ENCODE measurements at places on chromosomes 6 and 20. TPM values are rescaled to one million over a fixed set of nuclear protein-coding genes. Genes with fewer than 3 reads are reported as not detected.

KCNB1 gene
- polyA plus RNA-seq, result not detected

CDSN gene
- polyA plus RNA-seq, result not detected

RFX6 gene
- polyA plus RNA-seq, result not detected

JAG1 gene
- polyA plus RNA-seq, result 0.98 TPM

RBM39 gene
- 270 TPM for polyA plus RNA-seq

HLA-DPA1 gene
- polyA plus RNA-seq, result 4.9 TPM

TNFRSF21 gene
- 8.4 TPM for polyA plus RNA-seq

OTOR gene
- polyA plus RNA-seq, result not detected

ANGPT4 gene
- not detected for polyA plus RNA-seq

RIMS4 gene
- polyA plus RNA-seq, result not detected

BTBD9 gene
- 6.6 TPM for polyA plus RNA-seq

DNA sequence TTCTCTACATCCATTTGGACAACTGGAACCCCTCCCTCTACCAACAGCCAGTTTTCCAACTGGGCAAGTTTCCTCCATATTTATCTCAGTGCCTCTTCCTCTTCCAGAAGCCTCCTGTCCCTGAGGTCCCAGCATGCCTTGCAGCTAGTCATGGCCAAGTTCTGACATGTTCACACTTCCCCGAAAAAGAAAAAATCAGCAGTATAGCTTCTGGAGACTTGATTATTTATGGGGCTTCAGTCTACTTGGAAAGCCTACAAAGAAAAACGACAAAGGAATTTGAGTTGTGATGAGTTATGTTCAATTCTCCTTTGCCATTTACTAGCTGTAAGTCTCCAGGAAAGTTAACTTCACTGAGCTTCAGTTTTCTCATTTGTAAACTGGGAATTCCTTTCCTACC lies 406.5 kb downstream of the MAFB start:
- no peak for DNase-seq
- no peaks in the 10 kb centered on the region for H3K27me3 ChIP-seq
- peaks cover 17% of the 10 kb centered on the region for H3K4me1 ChIP-seq
- H3K4me3 ChIP-seq, result no peak overlapping the region
- H3K36me3 ChIP-seq, result no peaks in the 10 kb centered on the region

DNA sequence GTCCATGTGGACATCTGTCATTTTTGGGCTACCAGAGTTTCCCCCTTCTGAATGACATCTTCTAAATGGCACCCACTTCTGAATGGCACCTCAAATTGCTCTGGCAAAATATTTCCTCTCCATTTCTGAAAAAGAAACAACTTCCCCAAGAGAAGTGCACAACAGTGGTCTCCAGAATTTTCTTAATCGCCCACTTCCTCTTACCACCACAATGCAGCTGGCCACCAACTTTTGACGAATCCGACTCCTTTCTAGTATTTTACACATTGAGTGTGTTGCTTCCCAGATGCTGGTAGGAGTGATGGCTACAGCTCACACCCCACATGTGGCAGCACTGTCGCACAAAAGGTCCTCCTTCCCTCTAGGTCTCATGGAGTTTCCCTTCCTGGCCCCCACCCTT lies 216.1 kb downstream of the FOXA2 start:
- H3K36me3 ChIP-seq, result no peaks in the 10 kb centered on the region
- no peaks in the 10 kb centered on the region for H3K27me3 ChIP-seq
- H3K4me3 ChIP-seq, result no peak overlapping the region
- H3K4me1 ChIP-seq, result no peaks in the 10 kb centered on the region
- H3K27ac ChIP-seq, result no peak overlapping the region

DNA sequence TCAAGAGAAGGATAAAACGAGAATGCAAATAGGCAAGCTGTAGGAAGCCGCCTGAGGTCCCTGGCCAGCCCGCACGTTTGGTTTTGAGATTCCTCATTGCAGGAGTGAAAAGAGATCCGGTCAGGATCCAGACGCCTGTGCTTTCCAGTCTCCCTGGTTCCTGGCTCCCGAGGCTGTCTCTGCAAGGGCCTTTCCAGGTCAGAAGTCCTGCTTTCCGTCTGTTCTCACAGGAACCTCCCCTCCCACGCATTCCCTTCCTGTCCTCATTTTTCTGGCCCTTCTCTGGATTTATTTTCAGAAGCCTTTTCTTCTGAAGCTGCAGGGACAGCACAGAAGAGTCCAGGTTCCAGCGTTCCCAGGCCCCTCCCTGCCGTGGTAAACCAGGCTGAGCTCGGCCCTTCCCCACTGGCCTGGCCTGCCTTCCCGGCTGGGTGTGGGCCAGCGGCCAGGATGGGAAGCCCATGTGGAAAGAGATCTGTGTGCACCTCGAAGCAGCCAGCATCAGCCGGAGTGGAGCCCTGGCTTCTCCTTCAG lies 54.0 kb downstream of the TMEM242 start:
- H3K4me3 ChIP-seq, result no peak overlapping the region
- no peaks in the 10 kb centered on the region for H3K27me3 ChIP-seq
- peaks cover 13% of the 10 kb centered on the region for H3K4me1 ChIP-seq
- peak; percentile 85 for DNase-seq

DNA sequence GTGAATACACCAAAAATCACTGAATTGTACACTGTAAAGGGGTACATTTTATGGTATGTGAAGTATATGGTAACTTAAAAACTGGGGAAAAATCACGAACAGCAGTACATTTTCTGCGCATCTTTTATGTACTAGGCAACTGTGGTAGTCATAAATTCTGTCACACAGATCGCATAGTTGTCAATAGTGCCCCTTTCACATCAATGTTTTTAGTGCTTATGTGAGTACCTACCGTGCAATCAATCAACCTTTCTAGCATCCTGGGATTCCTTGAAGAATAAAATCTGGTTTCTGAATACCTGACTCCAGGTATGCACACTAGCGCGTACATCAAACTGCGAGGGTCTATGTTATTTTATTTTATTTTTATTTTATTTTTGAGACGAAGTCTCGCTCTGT lies 637 bp upstream of the RPF2 start:
- peak overlapping the region; percentile 84 for H3K27ac ChIP-seq
- H3K27me3 ChIP-seq, result no peaks in the 10 kb centered on the region
- peaks cover 8% of the 10 kb centered on the region for H3K4me1 ChIP-seq
- H3K36me3 ChIP-seq, result peaks cover 8% of the 10 kb centered on the region

- peaks cover 14% of the 10 kb centered on the region for H3K4me1 ChIP-seq
- DNase-seq, result no peak
- no peaks in the 10 kb centered on the region for H3K27me3 ChIP-seq
- no peak overlapping the region for H3K4me3 ChIP-seq
- H3K27ac ChIP-seq, result no peak overlapping the region
Measured at GRCh38 chr6:112352607-112353006, 5.5 kb downstream of the RFPL4B start.

- no peak overlapping the region for H3K27ac ChIP-seq
- peaks cover 31% of the 10 kb centered on the region for H3K4me1 ChIP-seq
- H3K27me3 ChIP-seq, result no peaks in the 10 kb centered on the region
- DNase-seq, result peak; percentile 37
- H3K36me3 ChIP-seq, result no peaks in the 10 kb centered on the region
Measured at GRCh38 chr6:35487658-35488516, 9.0 kb downstream of the TEAD3 start.

DNA sequence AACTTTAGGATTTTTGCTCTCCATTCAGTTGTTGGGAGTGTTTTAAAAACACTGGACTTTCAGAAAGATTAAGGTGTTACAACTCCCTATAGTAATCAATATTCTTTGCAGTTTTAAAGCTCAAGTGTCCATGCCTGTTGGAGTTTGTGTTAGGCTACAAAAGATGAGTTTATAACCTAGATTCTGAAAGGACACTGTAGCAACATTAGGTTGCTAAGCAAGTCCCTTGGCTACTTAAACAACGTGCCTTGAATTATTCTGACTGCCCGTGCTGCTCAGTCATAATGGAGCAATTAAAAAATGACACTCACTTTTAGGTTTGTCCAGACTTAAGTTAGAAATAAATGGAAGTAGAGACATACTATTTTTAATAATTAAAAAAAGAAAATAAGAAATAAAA lies 41.0 kb downstream of the KLHL32 start:
- no peaks in the 10 kb centered on the region for H3K36me3 ChIP-seq
- H3K4me1 ChIP-seq, result no peaks in the 10 kb centered on the region
- no peaks in the 10 kb centered on the region for H3K27me3 ChIP-seq
- DNase-seq, result no peak

GRCh38 chr6:16388488-16388887 lies 150.1 kb downstream of the GMPR start:
- DNase-seq, result no peak
- no peaks in the 10 kb centered on the region for H3K36me3 ChIP-seq
- no peaks in the 10 kb centered on the region for H3K27me3 ChIP-seq
- peaks cover 19% of the 10 kb centered on the region for H3K4me1 ChIP-seq
- H3K27ac ChIP-seq, result no peak overlapping the region
- H3K4me3 ChIP-seq, result no peak overlapping the region

DNA sequence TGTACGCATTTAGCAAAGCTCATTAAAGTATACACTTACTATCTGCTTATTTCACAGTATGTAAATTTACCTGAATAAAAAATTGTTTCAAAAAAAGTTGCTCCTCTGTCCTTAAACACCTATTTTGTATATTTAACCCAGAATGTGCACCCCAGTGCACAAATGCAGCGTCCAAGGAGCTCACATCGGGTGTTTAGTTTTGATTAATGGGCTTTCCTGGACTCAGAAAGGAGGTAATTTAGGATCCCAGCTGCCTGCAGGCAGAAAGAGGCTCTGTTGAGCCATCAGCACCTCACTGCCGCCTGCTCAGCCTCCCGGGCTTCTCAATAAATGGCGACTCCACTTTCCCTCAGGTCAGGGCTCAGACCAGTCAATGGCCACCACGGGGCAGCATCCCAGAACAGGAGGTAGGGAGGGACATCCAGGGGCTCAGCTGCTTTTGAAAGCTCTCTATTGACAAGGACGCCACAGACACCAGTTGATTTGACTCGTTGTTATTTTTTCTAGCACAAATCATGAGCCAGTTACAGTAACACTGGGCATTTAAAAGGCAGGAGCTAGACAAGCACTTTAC lies 70.2 kb upstream of the TBC1D7 start:
- peaks cover 5% of the 10 kb centered on the region for H3K4me1 ChIP-seq
- H3K36me3 ChIP-seq, result no peaks in the 10 kb centered on the region
- no peak overlapping the region for H3K27ac ChIP-seq
- DNase-seq, result no peak

DNA sequence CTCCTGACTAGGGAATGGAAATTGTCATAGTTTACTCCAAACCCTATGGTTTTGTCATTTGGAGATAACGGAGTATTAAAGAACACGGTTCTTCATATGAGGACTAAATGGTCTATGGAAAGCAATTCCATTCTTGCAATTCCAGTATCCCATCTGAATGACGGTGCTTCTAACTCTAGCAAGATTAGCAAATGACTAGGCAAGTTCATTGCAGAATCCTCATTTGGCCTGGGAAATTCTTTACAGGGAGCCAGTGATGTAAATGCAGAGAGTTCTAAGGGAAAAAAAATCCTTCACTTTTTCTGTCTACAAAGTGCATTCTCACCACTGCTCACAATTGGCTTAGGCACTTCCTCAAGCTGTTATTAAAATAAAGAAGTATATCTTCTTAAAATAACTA lies 111.5 kb downstream of the MOXD1 start:
- H3K4me3 ChIP-seq, result no peak overlapping the region
- peak; percentile 50 for DNase-seq
- peaks cover 6% of the 10 kb centered on the region for H3K4me1 ChIP-seq
- H3K36me3 ChIP-seq, result peaks cover 16% of the 10 kb centered on the region

DNA sequence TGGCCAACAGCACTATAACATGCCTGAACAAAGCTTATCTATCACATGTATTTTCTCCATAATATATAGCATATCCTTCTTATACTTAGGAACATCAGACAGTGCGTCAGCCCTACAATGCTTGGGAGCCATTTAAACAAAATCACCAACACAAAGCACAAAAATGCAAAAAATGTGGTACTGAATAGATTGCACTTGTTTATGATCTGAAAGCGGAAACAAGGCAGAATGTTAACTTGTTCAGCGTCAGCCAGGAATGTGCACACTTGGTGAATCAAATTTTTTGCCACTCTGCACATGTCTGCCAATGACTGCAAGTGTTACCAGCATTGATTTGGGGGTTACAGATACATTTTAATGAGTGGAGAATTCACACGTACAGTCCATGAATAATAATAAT lies 14.8 kb downstream of the SLC35A1 start:
- H3K36me3 ChIP-seq, result peaks cover 7% of the 10 kb centered on the region
- H3K4me1 ChIP-seq, result no peaks in the 10 kb centered on the region
- no peak overlapping the region for H3K27ac ChIP-seq
- H3K27me3 ChIP-seq, result no peaks in the 10 kb centered on the region

DNA sequence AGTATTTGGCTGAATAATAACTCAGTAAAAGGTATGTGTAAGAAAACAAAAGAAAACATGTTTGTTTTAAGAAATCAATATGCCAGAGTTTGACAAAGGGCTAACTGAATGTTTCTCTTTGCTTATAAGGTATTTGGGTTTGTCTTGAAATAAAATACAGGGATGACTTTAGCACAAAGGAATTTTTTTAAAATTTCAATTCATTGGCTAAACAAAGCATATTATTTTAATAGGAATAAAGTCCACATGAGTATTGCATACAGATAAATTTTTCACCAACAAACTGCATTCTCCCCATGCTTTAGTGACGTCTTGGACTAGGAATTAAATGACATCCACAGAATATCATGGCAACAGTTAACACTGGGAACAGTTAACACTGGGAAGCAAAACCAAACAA lies 480.0 kb upstream of the JAG1 start:
- no peaks in the 10 kb centered on the region for H3K36me3 ChIP-seq
- H3K27ac ChIP-seq, result no peak overlapping the region
- no peak overlapping the region for H3K4me3 ChIP-seq

GRCh38 chr6:89351671-89352277 lies 748 bp downstream of the UBE2J1 start:
- DNase-seq, result peak; percentile 38
- H3K36me3 ChIP-seq, result no peaks in the 10 kb centered on the region
- H3K27ac ChIP-seq, result peak overlapping the region; percentile 96
- peaks cover 34% of the 10 kb centered on the region for H3K4me1 ChIP-seq

GRCh38 chr6:162798546-162799266 lies 70.9 kb downstream of the PACRG start:
- no peak overlapping the region for H3K4me3 ChIP-seq
- H3K36me3 ChIP-seq, result no peaks in the 10 kb centered on the region
- H3K27me3 ChIP-seq, result no peaks in the 10 kb centered on the region
- H3K4me1 ChIP-seq, result no peaks in the 10 kb centered on the region

GRCh38 chr6:130982941-130983456 lies 80.0 kb downstream of the EPB41L2 start:
- DNase-seq, result no peak
- H3K4me3 ChIP-seq, result no peak overlapping the region
- H3K36me3 ChIP-seq, result no peaks in the 10 kb centered on the region

DNA sequence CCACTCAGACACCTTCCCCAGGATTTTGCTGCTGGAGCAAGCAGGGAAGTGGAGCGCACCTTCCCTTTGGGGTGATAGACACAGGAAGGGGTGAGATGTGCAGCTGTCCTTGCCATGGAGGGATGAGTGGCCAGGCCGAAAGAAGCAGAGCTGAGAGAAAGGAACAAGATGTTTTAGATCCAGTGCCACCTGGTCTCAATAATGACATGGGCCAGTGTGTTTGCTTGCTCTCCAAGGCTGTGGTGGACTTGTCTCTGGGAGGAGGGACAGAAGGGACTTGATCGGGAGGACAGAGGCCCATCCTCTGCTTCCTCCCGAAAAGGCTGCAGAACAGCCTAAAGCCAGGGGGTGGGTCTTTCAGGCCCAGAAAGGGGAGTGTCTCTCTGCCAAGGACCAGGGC lies 61.7 kb upstream of the CCDC167 start:
- H3K27ac ChIP-seq, result no peak overlapping the region
- peaks cover 9% of the 10 kb centered on the region for H3K27me3 ChIP-seq
- no peaks in the 10 kb centered on the region for H3K36me3 ChIP-seq
- no peak overlapping the region for H3K4me3 ChIP-seq

GRCh38 chr6:128244751-128245405 lies 275.5 kb downstream of the PTPRK start:
- no peak overlapping the region for H3K27ac ChIP-seq
- H3K36me3 ChIP-seq, result 0 out of 2 replicates have a peak, but pooled peaks cover 4% of the 10 kb centered on the region
- no peak overlapping the region for H3K4me3 ChIP-seq
- H3K4me1 ChIP-seq, result peaks cover 12% of the 10 kb centered on the region
- DNase-seq, result no peak
- H3K27me3 ChIP-seq, result no peaks in the 10 kb centered on the region

Measured in GM23248 (cell line).